Neuronal stem cell (in vitro differentiated cells): ENCODE measurements at places on chromosomes 2 and 18.

GRCh38 chr2:181231151-181231550 lies 226.0 kb upstream of the ITGA4 start:
- no peak for DNase-seq

DNA sequence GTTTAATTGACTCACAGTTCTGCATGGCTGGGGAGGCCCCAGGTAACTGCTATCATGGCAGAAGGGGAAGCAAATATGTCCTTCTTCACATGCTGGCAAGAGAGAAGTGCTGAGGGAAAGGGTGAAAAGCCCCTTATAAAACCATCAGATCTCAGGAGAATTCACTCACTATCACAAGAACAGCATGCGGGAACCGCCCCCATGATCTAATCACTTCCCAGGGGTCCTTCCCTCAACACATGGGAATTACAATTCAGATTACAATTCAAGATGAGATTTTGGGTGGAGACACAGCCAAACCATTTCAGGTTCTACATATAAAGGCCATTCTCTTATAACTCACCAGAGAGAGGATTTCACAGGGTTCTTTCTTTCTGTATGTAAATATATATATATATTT lies 62.9 kb downstream of the VRK2 start:
- DNase-seq = no peak

- DNase-seq = no peak
Measured at GRCh38 chr2:74481961-74482800, 617 bp downstream of the CCDC142 start.

GRCh38 chr2:203327582-203327900 lies 653 bp upstream of the ABI2 start:
- no peak for DNase-seq
